ENCODE measurements at places on chromosomes 5 and 9.

- DNase-seq, result no peak
Observed at GRCh38 chr5:100615362-100615761, 80.2 kb downstream of the FAM174A start.

- no peak for DNase-seq
Observed at GRCh38 chr9:121569266-121569648, 69.6 kb upstream of the GGTA1 start.

GRCh38 chr5:136374003-136374402, 8.7 kb upstream of the TRPC7 start:
- no peak for DNase-seq

DNA sequence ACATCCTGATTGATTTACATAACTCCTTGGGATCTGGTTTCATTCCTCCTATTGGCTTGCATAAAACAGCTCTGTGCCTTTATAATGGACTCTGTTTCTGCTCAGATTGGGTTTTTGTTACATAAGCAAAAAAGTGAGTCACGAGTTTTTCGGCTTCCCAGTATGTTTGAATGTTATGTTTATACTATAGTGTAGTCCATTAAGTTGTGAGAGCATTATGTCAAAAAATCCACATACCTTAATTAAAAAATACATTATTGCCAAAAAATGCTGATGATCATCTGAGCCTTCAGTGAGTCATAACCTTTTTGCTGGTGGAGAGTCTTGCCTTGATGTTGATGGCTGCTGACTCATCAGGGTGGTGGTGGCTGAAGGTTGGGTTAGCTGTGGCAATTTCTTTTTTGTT, 144.6 kb downstream of the CCDC171 start:
- peak; percentile 80 for DNase-seq

- DNase-seq, result peak; percentile 12
Observed at GRCh38 chr5:95238560-95239325, 46.2 kb downstream of the MCTP1 start.

DNA sequence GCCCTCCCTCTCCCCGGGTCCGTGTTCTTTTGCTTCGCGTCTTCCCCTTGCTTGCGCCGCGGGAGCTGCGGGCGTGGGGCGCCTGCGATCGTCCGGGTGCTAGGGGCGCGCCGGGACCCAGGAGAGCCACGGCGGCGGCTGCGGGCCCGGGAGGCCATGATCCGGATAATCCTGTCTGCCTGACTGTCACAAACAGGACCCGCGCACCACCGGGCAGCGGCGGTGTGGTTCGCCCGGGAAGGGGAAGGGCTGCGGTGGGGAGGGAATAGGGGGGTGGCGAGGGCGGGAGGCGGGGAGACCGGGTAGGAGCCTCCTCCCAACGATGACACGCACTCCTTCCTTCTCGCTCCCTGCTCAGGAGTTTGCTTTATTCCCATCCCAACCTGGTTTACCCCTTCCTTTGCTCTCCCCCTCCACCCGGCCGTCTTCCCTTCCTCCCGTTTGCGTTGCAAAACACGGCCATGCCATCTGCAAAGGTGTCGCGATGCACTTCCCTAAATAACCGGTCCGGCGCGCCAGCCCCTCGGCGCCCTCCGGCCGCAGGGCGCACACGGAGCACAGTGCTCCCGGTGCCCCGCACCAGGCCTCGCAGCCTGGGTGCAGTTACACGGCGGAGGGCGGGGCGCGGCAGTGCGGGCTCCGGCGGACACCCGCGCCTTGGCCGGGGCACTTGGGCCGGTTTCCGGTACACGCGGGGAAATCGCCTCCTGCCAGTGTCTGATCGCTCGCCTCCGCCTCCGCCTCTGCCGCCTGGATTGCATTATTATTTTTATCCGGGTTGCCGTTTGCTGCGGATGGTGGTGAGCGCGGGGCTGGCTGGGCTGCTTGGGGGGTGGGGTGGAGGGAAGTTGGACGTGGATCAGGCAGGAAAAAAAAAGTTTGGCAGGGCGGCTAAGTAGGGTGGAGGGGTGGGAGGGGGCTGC, 1.5 kb downstream of the SMARCA2 start:
- DNase-seq, result no peak

- DNase-seq, result no peak
Observed at GRCh38 chr5:39076757-39077728, 2.8 kb upstream of the RICTOR start.

- no peak for DNase-seq
Observed at GRCh38 chr5:144464306-144464705, 293.6 kb downstream of the KCTD16 start.

DNA sequence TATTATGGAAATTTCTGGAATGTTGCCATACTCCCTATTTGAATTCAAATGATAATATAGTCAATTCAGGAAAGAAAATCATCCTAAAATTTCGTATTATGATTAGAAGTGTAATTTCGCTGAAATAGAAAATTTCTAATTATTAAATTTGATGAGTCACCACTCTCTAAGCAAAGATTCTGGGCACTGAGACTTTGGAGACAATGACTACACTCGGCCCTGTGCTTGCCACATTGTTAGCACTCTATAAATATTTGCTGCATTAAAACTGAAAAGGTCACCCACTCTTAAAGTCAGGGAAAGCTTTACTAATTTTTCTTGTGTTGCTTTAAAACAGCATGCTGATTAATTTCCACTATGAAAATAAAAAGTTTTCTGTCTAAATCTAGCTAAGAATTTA, 240.3 kb downstream of the TLE4 start:
- no peak for DNase-seq

- DNase-seq, result peak; percentile 18
Observed at GRCh38 chr9:83472221-83472665, 66.0 kb downstream of the FRMD3 start.

DNA sequence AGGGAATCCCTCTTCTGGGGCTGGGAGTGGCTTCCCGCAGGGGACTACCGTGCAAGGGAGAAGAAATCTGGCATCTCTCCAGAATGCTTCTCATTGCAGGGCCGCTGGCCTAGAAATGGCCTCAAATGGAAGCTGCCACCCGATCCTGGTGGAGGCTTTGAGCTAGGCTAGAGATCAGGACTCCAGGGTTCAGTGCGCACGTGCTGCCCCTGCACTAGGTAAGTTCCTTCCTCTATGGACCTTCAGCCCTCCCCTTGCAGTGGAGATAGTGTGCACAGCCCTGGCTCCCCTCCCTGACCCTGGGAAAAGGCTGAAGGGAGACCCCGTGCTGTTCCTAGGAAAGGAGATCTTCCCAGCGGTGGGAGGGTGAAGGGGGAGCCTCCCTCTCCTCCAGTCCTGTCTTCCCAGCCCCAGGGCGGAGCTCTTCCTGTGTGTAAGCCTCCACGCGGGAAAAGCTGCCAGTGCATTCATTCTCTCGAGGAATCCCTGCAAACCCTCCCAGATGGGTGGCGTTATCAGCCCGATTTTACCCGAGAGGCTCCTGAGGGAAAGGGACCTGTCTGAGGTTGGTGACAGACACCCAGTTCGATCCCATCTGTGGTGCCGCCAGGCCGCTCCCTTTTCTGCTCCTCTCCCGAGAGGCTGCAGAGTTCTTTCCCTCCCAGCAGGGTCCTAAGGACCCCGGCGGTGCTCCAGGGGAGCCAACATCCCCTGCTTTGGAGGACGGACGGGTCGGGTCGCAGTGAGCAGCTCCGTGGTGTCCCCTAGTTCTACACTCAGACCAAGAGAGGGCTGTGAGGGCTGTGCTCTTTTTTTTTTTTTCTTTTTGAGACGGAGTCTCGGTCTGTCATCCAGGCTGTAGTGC, 1.4 kb upstream of the CERCAM start:
- DNase-seq, result no peak
